ENCODE measurements at places on chromosomes 1 and 21.

DNA sequence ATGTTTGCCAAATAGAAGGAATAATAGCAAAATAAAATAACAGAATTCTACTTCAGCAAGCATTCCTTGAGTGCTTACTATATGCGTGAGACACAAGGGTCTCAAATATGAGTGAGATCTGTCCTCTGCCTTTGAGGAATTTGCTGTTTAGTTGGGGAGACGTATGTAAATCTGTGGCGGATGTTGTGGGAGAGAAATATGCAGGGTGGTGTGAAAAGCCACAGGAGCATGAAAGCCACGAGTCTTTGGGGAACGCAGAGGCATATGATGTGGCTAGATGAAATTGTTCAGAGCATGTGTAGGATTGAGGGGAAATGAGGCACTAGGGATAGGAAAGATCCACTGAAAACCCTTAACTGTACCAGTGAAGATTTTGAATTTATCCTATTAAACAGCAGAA is 244.4 kb downstream of the PBX1 start:
- no peak for DNase-seq

DNA sequence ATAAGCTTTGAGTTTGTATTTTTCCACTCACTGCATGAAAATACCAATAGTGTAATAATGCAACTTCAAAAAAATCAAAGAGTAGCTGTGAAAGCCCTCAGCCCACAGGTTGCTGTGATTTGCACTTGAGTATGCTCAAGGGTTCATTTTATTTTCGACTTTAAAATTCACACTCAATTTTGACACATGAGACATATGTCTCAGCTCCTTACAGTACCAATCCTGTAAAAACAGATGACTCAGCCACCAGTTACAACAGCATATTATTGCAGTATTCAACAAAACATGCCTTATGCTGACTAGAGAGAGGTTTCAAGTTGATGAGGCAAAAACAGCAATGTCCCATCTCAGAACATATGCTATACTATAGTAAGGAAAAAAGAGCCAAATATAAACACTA is 66.1 kb downstream of the CYYR1 start:
- DNase-seq, result no peak

DNA sequence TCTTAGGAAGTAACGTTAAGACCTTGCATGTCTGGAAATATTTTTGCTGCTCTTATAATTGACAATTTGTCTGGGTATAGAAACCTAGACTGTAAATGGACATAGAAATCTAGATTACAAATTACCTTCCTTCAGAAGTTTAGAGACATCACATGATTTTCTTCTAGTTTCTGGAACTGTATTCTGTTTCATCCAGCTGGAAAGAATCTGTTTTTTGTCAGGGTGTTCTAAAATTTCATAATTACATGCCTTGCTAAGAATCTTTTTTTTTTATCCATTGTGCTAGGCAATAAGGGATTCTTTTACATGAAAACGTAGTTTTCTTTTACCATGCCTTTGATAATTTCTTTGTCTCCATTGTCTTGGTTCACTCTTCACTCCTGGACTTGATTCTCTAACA is 20.7 kb upstream of the S100A7 start:
- DNase-seq, result no peak

DNA sequence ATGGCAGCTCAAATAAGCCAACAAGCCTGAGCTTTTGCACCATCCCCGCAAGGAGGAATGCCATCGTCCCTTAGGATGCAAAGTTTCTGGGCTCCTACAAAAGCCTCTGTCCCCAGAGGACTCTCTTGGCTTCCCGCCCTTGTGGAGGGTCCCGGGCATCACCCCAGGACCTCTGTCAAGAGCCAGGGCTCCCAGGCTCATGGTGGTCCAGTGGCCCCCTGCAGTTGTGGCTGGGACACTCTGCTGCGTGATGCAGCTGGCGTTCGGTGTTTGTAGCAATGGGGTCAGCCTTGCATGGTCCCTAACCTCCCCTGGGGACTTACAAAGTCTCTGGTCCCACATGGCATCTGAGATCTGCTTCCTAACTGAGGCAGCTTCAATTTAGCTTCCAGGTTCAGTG is 104.7 kb downstream of the RIPK4 start:
- DNase-seq, result no peak

GRCh38 chr1:1755852-1756251 is 22.4 kb downstream of the NADK start:
- DNase-seq, result no peak

DNA sequence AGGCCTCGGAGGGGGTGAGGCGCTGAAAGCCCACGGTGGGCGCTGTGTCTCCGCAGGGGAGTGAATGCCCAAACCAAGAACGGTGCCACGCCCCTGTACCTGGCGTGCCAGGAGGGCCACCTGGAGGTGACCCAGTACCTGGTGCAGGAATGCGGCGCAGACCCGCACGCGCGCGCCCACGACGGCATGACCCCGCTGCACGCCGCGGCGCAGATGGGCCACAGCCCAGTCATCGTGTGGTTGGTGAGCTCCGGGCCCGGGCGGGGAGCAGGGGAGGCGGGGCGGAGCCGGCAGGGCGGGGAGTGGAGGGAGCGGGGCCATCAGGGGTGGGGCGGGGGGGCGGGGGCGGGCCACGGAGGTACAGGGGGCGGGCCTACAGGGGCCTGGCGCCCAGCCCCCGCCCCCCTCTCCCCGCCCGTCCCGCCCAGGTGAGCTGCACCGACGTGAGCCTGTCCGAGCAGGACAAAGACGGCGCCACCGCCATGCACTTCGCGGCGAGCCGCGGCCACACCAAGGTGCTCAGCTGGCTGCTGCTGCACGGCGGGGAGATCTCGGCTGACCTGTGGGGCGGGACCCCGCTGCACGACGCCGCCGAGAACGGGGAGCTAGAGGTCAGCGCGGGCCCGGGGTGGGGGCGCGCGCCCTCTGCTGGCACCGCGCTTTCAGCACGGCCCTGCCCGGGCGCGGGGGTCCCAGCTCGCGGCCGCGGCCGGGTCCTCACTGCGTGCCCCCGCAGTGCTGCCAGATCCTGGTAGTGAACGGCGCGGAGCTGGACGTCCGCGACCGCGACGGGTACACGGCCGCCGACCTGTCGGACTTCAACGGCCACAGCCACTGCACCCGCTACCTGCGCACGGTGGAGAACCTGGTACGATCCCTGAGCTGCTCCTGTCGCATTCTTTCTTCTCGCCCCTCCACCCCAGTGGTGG is 15.9 kb downstream of the ESPN start:
- DNase-seq, result peak; percentile 70

DNA sequence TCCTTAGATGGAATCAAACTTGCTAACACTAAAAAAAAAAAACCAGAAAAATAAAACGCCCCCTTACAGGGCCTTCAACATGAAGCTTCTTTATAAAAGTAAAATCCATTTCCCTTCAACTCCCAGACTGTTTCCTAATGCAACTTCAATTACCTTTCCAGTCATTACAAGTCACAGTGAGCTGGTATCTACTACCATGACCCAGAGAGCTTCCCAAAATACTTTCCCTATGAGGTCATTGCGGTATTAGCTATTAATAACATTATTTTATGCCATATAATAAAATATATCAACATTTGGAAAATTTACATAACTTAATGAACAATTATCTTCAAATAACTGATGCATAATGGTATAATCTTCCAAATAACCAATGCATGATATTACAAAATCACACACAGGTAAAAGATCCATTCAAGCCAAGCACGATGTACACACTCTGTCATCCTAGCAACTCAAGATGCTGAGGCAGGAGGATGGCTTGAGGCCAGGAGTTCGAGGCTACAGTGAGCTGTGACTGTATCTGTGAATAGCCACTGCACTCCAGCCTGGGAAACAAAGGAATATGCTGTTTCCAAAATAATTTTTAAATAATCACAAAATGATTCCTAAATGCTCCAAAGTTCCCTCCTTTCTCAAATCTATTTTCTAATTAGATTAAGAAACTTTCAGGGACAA is 24.1 kb downstream of the EIF4G3 start:
- DNase-seq, result no peak

DNA sequence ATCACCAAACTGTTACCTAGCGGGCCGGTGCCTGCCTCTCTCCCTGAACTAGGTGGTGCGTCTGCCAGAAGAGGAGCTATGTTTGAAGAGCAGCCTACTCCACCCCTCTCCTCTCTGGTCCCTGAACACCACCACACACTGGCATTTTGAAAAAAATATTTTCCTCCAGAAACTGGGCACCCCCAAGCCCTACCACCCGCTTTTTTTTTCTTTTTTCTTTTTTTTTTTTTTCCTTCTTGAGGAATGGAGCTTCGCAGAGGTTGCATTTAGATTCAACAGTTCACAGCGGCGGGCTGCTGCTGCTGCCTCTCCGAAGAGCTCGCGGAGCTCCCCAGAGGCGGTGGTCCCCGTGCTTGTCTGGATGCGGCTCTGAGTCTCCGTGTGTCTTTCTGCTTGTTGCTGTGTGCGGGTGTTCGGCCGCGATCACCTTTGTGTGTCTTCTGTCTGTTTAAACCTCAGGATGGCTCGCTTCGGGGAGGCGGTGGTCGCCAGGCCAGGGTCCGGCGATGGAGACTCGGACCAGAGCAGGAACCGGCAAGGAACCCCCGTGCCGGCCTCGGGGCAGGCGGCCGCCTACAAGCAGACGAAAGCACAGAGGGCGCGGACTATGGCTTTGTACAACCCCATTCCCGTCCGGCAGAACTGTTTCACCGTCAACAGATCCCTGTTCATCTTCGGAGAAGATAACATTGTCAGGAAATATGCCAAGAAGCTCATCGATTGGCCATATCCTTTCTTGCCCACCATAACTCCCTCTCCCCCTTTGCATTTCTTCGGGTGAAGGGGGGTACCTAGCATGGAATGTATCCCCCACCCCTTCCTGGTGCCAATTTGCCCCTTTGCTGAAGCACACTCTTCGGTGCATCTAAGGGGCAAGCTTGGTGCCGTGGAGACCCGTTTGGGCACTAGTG is at the start of gene CACNA1E:
Gene CACNA1E, plus strand, starts transcription at position 233 of the 911 bp plus-strand sequence. Its CDS starts 228 bp downstream, at position 461.
- DNase-seq, result no peak

- DNase-seq, result peak; percentile 30
Observed at GRCh38 chr21:42676808-42677207, 23.4 kb downstream of the PDE9A start.

GRCh38 chr1:184427722-184428121 is 40.9 kb downstream of the C1orf21 start:
- no peak for DNase-seq

- DNase-seq, result no peak
Observed at GRCh38 chr1:118303534-118303933, 118.5 kb upstream of the SPAG17 start.

DNA sequence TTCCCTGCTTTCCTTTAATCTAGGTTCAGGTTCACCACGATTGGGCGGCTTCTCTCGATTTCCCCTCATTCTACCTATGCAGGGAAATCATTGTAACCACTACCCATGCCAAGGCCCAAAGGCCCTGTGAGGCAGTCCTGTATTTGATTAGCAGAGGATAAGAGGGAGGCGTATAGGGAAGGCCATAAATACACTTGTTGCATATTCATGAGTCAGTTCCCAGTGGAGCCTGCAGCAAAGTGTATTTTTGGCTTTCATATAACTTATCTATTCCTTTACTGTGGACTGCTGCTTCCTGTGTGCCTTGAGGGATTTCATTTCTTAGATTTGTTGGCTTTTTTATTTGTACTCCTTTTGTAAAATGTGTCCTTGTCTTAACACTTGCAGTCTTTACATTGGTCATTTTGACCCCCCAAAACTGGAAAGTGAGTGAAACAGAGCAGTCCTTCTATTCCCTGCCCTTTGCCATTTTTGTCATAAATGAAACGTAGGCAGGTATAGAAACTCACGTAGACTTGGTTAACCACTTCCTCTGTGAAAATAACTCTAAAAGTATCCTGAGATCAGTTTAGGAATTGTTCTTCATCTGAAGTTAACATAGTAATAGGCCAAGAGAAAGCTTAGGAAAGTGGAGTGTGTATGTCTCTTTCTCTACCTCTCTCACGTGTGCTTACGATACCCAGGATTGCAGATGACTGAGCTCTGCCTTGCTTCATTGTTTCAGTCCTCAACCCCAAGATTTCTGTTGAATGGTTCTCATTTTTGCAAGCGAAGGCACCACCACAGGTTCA is 19.6 kb upstream of the KCNQ4 start:
- no peak for DNase-seq

DNA sequence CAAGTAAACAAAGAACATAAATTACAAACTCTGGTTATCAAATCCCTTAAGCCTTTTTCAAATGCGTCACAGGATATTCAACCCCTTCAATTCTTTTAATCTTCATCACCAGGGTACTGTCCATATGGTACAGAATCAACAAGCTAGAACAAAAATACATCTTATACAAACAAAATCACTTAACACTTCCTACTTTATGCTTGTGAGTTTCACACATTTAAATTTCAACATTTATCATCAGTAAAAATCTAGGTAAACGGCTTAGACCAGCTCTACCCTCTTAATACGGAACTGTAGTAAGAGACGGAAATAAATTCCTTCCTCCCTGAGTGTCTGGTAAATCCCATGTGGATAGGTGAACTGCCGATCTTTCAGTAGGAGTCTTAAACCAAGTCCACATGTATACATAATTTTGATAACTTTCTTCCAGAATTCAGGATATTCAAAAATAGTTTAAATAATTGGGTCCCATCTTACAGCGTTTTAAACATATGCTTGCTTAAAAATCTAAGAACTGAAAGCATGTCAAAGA is 1.0 kb downstream of the CCDC181 start:
- peak; percentile 52 for DNase-seq

- DNase-seq, result no peak
Observed at GRCh38 chr1:17667641-17668040, 87.5 kb upstream of the ACTL8 start.

DNA sequence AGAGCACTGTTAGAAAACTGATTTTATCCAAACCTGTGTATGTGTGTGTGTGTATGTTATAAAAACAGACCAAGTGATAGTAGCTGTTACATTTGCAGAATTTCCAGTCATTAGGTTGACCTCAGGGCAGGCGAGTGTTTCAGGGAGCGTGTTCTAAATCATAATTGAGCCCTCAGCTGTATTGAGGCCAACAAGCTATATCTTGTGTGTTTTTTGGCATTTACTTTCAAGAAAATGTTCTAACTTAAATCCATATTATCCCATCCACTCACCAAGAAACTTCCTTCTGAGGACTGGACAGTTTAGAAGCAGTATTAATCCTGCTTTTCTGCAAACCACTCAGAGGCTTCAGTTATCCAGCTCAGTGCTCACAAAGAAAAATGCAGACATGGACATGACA is 12.0 kb downstream of the DDAH1 start:
- no peak for DNase-seq

- DNase-seq, result no peak
Observed at GRCh38 chr1:100359139-100359538, 6.8 kb downstream of the CDC14A start.

GRCh38 chr1:1141244-1141910 is 25.5 kb upstream of the C1orf159 start:
- DNase-seq, result no peak

- DNase-seq, result no peak
Observed at GRCh38 chr21:25931765-25932164, 197.0 kb downstream of the GABPA start.

- DNase-seq, result no peak
Observed at GRCh38 chr1:110672001-110672752, 2.6 kb downstream of the KCNA3 start.

DNA sequence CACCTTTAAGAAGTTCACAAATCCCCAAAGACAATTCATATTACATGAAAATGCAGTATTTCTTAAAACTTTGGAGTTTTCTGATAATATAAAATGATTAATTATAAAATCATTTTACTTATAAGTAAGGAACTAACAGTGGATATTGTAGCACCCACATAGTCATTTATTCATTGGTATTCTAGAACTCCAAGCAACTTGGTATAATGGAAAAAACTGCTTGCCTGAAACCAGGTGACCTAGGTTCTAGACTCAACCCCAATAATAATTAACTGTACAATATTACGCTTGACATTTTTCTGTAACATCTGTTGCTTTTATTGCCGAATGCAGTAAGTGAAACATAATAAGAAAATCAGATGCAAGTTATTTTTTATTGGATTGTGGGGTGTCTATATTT is 2.4 kb downstream of the PLA2G4A start:
- no peak for DNase-seq
